ENCODE measurements at places on chromosomes 5 and 9.

GRCh38 chr9:128372784-128373183, 1.6 kb downstream of the URM1 start:
- no peak for DNase-seq

DNA sequence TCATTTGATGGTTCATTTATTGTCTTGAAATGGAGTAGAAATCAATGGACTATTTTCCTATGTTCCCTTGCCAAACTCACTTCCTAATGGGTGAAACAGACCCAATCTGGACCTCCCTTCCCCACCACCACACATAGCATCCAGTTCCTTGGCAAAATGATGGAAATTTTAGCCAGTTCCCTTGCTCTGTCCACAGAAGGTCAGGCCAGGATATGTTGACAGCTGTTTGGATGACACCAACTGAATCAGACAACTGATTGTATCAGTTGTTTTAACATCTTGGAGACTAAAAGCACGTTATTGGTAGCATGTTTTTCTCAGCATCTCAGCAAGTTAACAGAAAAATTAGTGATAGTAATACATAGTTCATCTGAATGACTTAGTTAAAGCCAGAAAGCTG, 534.8 kb downstream of the PSAT1 start:
- DNase-seq: no peak

DNA sequence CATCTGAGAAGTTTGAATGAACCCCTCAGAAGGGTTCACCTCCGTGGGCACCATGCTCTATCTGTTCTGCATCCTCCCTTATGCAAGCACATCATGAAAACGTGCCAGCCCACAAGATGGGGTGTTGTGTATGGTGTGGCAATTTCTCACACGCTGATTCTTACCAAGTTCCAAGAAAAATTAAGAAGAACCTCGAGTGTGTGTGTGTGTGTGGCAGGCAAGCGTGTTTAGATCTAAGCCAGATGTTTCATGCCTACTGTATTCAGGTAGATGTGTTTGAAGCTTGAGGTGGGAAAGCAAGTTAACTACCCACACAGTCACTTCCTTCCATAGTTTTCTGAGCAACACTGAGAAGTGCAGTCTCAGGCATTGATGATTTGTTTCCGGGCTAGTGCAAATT, 77.7 kb upstream of the GNA14 start:
- no peak for DNase-seq

- DNase-seq: no peak
Observed at GRCh38 chr9:126472198-126472947, 141.4 kb upstream of the LMX1B start.

DNA sequence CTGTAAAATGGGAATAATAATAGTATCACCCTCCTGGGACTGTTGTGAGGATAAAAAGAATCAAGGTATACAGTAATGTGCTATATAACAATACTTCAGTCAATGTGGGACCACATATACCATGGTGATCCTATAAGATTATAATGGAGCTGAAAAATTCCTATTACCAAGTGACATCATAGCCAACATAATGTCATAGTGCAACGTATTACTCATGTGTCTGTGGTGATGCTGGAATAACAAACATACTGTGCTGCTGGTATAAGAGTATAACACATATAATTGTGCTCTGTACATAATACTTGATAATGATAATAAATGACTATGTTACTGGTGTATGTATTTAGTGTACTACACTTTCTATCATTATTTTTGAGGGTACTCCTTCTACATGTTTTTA, 38.1 kb downstream of the LIFR start:
- DNase-seq: no peak

- no peak for DNase-seq
Observed at GRCh38 chr5:52983731-52984636, 5.2 kb upstream of the ITGA2 start.
